Subcutaneous adipose tissue (tissue), 4 donors: ENCODE measurements at places on chromosomes 2 and 18. TPM values are rescaled to one million over a fixed set of nuclear protein-coding genes. Genes with fewer than 3 reads are reported as not detected.

APOB gene
- total RNA-seq, result 38.6 TPM

UGT1A10 gene
- not detected for total RNA-seq

GALNT13 gene
- total RNA-seq, result 10.8 TPM

CRYGD gene
- total RNA-seq, result not detected

DPYSL5 gene
- total RNA-seq, result not detected

SP140 gene
- 0.19 TPM for total RNA-seq

LRRC30 gene
- total RNA-seq, result not detected

MATN3 gene
- total RNA-seq, result 2.9 TPM

ABHD1 gene
- total RNA-seq, result not detected

TUBA3D gene
- total RNA-seq, result not detected

CNGA3 gene
- not detected for total RNA-seq

CNTNAP5 gene
- total RNA-seq, result not detected
